Right kidney (tissue), 9 donors: ENCODE measurements at places on chromosomes 5 and 9.

DNA sequence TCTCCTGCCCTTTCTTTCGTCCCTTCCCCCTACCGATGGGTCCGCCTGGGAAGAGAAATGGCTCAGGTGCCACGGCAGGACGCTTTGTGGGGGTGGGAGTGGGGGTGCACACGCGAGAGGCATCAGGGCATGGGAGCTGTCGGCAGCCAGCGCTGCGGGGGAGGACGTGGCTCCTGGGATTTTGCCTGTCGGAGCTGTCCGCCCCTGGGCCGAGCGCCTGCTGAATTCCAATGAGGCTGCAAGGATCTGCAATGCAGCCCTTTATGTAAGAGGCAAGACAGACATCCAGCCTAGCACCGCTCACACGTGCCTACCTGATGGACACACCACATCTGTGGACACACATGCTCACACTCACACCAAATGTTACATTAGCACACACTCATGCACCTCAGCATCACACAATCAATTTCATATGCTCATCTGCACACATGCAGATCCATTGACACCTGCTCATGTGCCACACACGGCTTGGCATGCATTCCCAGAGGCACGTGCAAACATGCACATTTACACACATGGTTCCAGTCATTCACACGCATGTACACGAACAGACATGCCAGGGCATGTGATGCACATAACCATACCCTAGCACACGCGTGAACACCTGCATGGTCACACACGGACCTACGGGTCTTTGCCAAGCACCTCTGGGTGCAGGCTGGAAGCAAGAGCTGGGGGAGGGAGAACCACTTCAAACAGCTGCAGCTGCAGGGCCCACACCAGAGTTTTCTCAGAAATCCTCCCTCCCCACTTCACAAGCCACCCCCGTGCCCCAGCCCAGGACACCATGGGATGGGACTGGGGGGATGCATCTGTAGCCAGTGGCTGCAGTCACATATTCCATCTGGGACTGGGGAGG lies 1.4 kb downstream of the GRIN1 start:
- DNase-seq = no peak

DNA sequence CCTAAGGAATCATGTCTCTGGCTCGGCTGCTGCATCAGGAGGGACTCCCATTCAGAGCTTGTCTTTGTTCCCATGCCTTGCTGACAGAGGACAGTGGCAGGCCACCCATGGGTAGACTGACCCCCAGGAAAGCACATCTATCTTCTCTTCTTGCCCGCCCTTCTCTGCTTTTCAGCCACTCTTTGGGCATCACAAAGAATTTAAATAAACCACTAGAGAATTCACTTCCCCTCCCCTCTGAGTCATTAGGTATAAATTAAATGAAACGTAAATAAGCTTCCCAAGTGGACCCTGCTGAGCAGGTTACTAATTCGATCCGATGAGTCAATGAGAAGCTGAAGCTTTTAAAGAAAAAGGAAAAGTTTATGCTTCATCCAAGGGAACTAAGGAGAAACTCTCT lies 97.0 kb downstream of the DRD1 start:
- DNase-seq = no peak

DNA sequence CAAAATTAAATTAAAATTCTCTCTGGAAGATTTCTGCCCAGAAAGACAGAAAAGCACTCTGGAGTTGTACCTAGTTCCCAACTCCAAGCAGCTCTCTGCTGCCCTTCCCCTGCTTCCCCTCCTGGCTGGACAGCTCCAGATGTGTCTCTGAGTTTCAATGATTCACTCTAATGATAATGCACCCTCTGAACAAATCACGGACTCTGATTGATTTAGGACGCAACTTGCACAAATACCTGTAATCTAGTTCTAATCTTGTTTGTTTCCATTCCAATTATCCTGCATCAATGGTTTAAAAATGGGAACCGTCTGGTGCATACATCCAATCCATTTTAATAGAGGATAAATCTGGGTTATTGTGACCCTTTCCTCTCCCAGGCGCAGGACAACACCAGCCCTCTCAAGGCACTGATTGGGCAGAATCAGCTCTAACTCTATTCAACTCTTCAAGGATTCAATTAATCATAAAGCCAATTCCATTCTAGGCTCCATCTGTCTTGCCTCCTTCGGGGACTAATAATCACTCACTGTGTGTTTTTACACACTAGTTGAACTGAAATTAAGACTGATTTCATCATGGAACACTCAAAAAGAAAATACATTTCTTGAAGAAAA lies 111.2 kb upstream of the LRRTM2 start:
- no peak for DNase-seq

- DNase-seq = no peak
These were observed 73.0 kb downstream of the MRPS27 start for GRCh38 chr5:72246954-72247442.

GRCh38 chr5:153352685-153353219 lies 137.7 kb upstream of the GRIA1 start:
- DNase-seq = no peak

- no peak for DNase-seq
These were observed 1.6 kb downstream of the AMBP start for GRCh38 chr9:114076237-114077161.
